ENCODE measurements at places on chromosomes 1 and 21. TPM values are rescaled to one million over a fixed set of nuclear protein-coding genes. Genes with fewer than 3 reads are reported as not detected.
A peak's percentile ranks its signal among the peaks of the same experiment; 100 is the strongest.

GRCh38 chr1:80155371-80155770 lies 1148.8 kb upstream of the ADGRL4 start:
- DNase-seq: no peak
- peak overlapping the region; percentile 51 for H3K27ac ChIP-seq
- H3K36me3 ChIP-seq: no peaks in the 10 kb centered on the region
- H3K27me3 ChIP-seq: no peaks in the 10 kb centered on the region
- peaks cover 35% of the 10 kb centered on the region for H3K4me1 ChIP-seq
- no peak overlapping the region for H3K4me3 ChIP-seq

Gene LCE1B
- not detected for total RNA-seq

Gene ZMYM1
- 37.0 TPM for total RNA-seq

GRCh38 chr1:161702250-161702649 lies 4.8 kb upstream of the FCRLA start:
- H3K36me3 ChIP-seq: no peaks in the 10 kb centered on the region
- H3K4me3 ChIP-seq: no peak overlapping the region
- DNase-seq: no peak
- H3K4me1 ChIP-seq: peaks cover 9% of the 10 kb centered on the region
- H3K27ac ChIP-seq: peak overlapping the region; percentile 53
- H3K27me3 ChIP-seq: peaks cover 4% of the 10 kb centered on the region

DNA sequence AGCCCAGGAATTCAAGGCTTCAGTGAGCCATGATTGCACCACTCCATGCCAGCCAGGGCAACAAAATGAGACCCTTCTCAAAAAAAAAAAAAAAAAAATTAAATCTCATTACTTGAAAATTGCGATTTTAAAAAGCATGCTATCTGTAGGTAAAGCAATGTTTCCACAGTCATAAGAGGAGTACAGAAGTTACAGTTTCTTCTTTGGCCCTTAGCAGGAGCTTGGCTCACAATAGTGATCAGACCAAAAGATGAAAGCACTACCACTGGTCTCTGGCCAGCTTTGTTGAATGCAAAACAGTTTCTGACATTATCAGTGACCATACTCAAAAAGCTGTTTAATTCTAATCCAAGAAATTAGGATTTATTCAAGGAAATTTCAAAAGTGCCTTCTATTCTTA lies 31.2 kb downstream of the VAV3 start:
- peaks cover 38% of the 10 kb centered on the region for H3K4me1 ChIP-seq
- H3K4me3 ChIP-seq: no peak overlapping the region
- no peak overlapping the region for H3K27ac ChIP-seq
- no peaks in the 10 kb centered on the region for H3K36me3 ChIP-seq

Gene PROX1
- 3.8 TPM for total RNA-seq

Gene PLA2G2F
- not detected for total RNA-seq

- no peak overlapping the region for H3K4me3 ChIP-seq
- DNase-seq: no peak
- no peaks in the 10 kb centered on the region for H3K36me3 ChIP-seq
- H3K4me1 ChIP-seq: peaks cover 26% of the 10 kb centered on the region
- H3K27ac ChIP-seq: no peak overlapping the region
Observed at GRCh38 chr1:174157157-174157806, 2.0 kb upstream of the RABGAP1L start.

GRCh38 chr1:157040802-157041201 lies 4.7 kb downstream of the ARHGEF11 start:
- peaks cover 3% of the 10 kb centered on the region for H3K36me3 ChIP-seq
- H3K4me3 ChIP-seq: no peak overlapping the region
- no peak overlapping the region for H3K27ac ChIP-seq
- peaks cover 46% of the 10 kb centered on the region for H3K4me1 ChIP-seq
- no peaks in the 10 kb centered on the region for H3K27me3 ChIP-seq
- no peak for DNase-seq

GRCh38 chr1:96808191-96808590 lies 86.6 kb downstream of the PTBP2 start:
- DNase-seq: no peak
- H3K27me3 ChIP-seq: no peaks in the 10 kb centered on the region
- H3K4me1 ChIP-seq: peaks cover 43% of the 10 kb centered on the region
- H3K4me3 ChIP-seq: no peak overlapping the region
- peaks cover 36% of the 10 kb centered on the region for H3K36me3 ChIP-seq

Gene NPPB
- total RNA-seq: not detected

DNA sequence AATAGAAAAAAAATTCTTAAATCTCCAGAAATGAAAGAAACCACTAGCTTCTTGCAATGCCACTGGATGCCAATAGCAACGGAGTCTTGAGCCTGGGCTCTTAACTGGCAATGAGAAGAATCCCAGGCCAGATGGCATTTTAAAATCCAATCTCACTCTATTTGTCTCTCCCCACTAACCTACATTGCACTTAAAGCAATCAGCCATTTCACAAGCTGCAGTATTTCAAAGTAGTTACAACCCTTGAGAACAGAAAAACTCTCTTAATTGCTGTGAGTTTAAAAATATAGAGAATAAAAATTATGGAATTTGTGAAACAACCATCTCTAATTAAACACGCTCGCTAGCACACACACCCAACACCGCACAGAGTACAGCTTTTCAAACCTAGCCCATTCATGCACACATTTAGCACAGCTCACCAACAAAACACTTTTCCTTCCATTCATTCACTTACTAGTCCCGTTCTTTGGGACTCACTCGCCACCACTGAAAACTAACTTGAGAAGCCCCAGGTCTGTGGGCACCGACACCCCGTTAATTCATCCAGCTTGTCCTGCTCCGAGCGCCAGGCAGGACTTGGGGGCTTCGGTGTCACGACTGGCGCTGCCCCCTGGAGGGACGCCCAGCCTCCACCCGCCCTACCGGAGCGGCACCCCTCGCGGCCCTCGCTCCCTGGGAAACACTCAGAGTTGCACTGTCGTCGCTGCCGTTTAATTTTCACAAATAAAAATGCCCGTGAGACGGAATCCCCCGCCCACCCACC lies 1.0 kb downstream of the DDAH1 start:
- peaks cover 31% of the 10 kb centered on the region for H3K4me1 ChIP-seq
- H3K36me3 ChIP-seq: no peaks in the 10 kb centered on the region
- no peak for DNase-seq
- H3K27me3 ChIP-seq: peaks cover 43% of the 10 kb centered on the region

Gene RYR2
- total RNA-seq: 7.9 TPM

GRCh38 chr1:1680912-1681273 lies 11.7 kb downstream of the SLC35E2B start:
- no peaks in the 10 kb centered on the region for H3K27me3 ChIP-seq
- no peaks in the 10 kb centered on the region for H3K36me3 ChIP-seq
- no peak overlapping the region for H3K4me3 ChIP-seq
- DNase-seq: no peak

Gene DPT
- total RNA-seq: 0.11 TPM

- H3K4me1 ChIP-seq: peaks cover 49% of the 10 kb centered on the region
- no peak overlapping the region for H3K4me3 ChIP-seq
- peak overlapping the region; percentile 91 for H3K27ac ChIP-seq
Observed at GRCh38 chr1:56506951-56507491, 72.3 kb downstream of the PLPP3 start.

DNA sequence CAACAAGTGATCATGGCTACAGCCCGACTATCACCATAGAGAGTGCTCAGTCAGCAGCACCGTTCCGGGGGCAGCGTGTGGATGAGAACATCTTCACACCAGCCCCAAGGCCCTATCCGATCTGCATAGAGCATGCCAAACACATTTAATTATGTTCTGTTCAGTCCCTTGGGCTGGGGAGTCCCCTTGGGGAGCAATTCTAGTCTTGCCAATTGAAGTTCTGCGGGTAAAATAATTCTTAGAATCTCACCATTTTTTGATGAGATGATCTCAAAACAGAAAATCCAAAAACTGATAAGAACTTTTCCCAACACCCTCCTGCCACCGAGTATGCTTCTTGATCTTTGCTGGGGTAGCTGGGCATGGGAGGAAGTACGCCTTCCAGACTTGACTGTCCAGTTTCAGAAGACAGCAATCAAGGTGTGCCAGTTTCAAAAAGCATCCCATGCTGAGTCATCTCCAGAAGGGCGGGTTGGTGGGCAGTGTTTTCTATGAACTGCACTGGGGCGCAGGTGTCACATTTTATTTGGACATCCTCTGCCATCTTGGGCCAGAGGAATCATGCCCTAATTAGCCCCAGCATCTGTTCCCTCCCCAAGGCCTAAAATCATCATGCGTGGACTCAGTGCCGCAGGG lies 20.8 kb upstream of the PTPRF start:
- peaks cover 8% of the 10 kb centered on the region for H3K27me3 ChIP-seq
- no peak overlapping the region for H3K4me3 ChIP-seq
- H3K36me3 ChIP-seq: no peaks in the 10 kb centered on the region
- no peak overlapping the region for H3K27ac ChIP-seq
- DNase-seq: no peak
- H3K4me1 ChIP-seq: peaks cover 4% of the 10 kb centered on the region

DNA sequence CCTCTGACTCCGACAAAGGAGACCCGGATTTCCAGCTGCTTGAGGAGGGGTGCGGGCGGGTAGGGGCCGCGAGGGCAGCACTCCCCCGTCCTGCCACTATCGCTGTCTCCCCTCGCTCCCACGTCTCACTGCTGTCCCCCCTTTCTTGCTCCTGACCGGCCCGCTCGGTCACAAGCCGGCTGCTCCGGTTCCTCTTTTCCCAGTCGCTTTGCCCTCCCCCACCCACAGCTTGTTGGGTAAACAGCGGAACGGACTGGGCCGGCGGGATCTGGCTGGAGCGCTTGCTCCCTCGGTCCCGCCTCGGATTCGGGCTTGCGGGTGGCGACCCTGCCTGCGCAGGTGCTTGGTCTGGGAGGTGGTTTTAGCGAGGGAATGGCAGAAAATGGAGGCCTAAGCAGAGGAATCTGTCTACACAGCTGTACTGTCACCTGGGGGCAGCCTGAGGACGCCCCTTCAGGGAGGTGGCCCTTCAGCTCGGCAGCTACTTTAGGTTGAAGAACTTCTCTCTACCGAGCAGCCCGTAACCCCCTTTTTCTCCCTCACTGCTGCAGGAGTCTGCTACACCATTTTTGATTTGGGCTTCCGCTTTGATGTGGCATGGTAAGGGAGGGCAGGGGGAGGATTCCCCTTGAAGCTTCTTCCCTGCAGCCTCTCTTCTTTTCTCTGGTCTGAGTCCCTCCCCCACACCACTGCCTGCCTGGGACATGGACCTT lies 645 bp downstream of the ATP6V0B start:
- H3K4me1 ChIP-seq: peaks cover 42% of the 10 kb centered on the region
- DNase-seq: peak; percentile 58
- H3K4me3 ChIP-seq: peak overlapping the region; percentile 89
- no peaks in the 10 kb centered on the region for H3K27me3 ChIP-seq
- peaks cover 36% of the 10 kb centered on the region for H3K36me3 ChIP-seq

GRCh38 chr21:17793246-17794123 lies 25.7 kb downstream of the C21orf91 start:
- H3K4me1 ChIP-seq: no peaks in the 10 kb centered on the region
- peaks cover 32% of the 10 kb centered on the region for H3K36me3 ChIP-seq
- no peak overlapping the region for H3K4me3 ChIP-seq
- DNase-seq: no peak
- H3K27ac ChIP-seq: no peak overlapping the region

GRCh38 chr1:234579967-234580366 lies 30.0 kb downstream of the IRF2BP2 start:
- H3K36me3 ChIP-seq: no peaks in the 10 kb centered on the region
- H3K4me1 ChIP-seq: no peaks in the 10 kb centered on the region
- no peak overlapping the region for H3K4me3 ChIP-seq
- no peaks in the 10 kb centered on the region for H3K27me3 ChIP-seq

DNA sequence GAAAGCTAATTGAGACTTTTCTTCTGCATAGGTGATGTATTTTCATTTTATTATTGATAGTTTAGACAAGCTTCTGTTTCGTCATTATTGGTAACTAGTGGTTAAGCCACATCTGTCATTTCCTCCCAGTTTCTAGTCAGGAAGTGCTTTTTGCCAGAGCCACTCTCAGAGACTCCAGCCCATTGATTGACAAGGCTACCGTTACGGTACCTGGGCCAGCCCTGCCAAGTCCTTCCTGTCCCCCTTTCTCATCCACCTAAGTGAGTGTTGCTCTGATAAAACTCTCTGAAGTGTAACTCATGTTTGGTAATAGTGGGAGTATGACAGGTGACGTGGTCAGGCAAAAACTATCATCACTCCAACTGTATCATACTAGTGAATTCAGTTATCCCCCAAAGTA lies 29.6 kb upstream of the AGL start:
- DNase-seq: no peak
- peaks cover 12% of the 10 kb centered on the region for H3K36me3 ChIP-seq
- H3K27me3 ChIP-seq: no peaks in the 10 kb centered on the region
- no peaks in the 10 kb centered on the region for H3K4me1 ChIP-seq
- no peak overlapping the region for H3K27ac ChIP-seq
- no peak overlapping the region for H3K4me3 ChIP-seq

DNA sequence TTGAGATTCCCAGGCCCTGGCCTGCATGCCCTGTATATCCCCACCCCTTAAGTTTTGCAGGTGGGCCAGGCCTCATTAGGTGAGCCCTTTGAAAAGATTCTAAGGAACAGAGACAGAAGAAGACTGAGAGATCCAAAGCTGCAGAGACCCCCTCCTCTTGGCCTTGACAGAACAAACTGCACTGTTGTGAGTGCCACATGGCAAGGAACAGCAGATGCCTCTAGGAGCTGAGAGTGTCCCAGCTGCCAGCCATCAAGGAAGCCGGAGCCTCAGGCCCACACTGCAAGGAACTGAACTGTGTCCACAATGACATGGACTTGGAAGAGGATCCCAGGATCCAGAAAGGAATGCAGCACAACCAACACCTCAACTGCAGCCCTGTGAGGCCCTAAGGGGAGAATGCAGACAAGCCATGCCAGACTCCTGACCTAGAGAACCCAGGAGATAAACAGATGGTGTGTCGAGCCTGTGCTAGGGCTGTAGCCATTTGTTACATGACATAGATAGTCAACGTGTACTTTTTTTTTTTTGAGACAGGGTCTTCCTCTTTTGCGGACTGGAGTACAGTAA lies 182.7 kb downstream of the AJAP1 start:
- H3K4me3 ChIP-seq: no peak overlapping the region
- H3K27ac ChIP-seq: no peak overlapping the region
- DNase-seq: no peak
- peaks cover 85% of the 10 kb centered on the region for H3K36me3 ChIP-seq
- H3K4me1 ChIP-seq: no peaks in the 10 kb centered on the region

DNA sequence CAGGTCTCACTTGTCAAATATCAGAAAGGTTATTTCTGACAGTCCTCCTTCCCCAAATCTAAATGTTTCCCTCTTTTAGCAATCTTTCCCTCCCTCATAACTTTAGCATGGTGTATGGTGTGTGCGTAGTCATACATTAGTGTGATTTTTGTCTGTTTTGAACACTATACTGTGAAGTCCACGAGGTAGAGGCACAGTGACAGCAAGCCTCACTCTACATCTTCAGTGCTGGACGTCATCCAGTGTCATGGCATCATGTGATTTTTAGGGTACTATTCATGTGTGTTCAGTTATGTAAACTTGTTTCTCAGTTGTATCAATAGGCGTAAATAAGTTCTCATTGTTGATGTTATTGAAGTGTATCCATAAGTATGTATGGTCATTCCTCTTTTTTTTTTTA lies 39.1 kb downstream of the DYRK1A start:
- H3K27me3 ChIP-seq: no peaks in the 10 kb centered on the region
- peaks cover 44% of the 10 kb centered on the region for H3K4me1 ChIP-seq
- peaks cover 20% of the 10 kb centered on the region for H3K36me3 ChIP-seq
